ENCODE measurements at places on chromosomes 7 and 10.
A peak's percentile ranks its signal among the peaks of the same experiment; 100 is the strongest.

DNA sequence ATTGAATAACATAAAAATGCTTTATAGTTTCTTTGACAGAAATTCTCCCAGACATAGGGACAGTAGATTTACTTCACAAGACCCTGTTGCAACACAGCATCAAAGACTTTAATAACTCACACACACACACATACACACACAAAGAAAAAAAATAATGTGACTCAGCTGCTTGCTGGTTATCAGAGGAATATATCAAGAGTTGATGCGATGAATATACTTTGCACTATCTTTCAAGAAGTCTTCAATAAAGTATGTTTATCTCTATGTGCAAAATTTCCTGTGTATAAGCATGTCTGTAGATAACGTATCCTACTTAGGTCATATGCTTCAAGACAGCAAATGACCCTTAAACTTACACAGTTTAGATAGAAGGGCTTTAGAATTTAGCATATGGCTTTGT is 243.1 kb downstream of the ARL4A start:
- no peak for DNase-seq

DNA sequence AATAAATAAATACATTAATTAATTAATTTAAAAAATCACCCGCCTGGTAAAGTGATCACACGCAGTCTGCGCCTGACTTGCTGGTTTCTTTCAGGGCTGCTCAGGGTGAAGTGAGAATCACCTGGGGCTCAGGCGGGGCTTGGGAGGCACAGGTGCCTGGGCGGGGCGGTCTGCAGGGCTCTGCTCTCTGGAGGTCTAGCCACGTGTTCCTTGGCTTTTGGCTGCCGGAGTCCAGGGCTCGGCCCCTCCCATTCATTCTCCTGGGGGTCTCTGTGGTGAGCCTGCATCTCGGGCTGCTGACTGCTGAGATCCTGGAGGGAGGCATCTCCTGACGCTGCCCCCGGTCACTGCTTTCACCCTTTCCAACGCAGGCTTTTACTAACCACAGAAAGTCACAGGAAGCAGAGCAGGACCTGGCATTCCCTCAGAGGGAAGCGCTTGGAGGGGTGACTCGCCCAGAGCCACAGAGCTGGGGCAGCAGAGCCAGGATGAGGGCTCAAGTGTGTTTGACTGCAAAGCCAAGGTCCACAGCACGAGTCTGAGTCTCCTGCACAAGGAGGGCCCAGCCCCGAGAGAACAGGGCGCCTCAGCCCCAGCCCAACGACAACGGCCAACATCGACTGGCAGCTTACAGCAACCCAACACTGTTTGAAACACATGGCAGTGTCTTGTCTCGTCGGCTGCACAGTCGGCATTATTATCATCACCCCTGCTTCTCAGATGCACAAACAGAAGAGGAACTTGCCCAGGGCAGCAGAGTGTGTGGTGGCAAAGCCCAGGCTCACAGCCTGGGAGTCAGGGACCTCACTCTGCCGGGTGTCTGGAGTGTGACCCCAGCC is 22.4 kb upstream of the MNX1 start:
- DNase-seq, result no peak

DNA sequence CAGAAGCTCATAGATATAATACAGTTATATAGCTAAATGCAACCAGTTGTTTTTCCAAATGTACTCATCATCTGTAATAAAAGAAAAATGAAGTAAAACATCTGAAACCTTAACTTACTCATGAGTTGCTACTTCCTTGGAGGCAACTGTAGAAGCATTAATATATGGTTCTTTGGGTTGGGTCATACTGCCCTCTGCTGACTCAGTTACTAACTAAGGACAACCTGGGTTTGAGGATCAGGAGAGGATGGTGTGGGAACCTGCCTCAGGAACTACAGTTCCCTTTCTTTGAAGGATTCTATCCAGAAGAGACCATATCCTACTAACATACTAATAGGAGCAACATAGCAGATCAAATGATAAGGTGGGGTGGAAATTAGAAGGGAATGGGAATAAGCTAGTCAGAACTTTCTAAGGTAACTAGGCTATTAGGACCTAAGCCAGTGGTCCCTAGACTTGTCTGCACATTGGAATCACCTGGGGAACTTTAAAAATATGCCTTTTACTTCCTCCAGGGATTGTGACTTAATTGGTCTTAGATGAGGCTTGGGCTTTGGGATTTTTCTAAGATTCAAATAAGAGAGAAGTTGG is 20.7 kb downstream of the COX15 start:
- DNase-seq, result peak; percentile 53

DNA sequence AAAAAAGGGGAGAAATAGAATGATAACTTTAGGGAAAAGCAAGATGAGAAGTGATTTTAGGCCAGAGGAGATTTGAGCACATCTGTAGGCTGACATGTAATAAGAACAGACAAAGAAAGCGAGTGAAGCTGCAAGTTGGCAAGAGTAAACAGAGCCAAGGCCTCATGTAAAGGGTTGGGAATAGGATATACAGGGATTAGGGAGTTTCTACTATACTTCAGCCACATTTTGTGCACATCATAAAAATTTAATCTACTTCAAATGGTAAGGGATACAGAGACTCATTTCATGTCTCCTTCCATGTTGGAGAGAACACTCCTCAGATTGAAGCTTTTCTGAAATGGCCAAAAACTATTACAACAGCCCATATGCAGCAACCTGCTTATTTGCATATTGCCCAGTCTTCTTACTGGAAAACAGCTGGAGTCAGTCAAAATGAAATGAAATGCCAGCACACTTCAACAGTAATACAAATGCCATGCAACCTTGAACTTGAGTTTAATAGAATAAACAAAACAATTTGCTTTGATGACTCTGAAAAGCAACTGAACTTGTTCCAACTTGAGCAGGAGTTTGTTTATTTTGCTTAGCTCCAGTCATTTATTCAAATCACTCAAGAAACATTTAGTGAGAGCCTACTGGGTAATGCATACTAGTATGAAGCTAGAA is 49.9 kb downstream of the NRCAM start:
- DNase-seq, result no peak

GRCh38 chr10:57699944-57700343 is 567.8 kb downstream of the IPMK start:
- no peak for DNase-seq

All from cerebellar cortex (tissue), 1 donor.